Prostate gland (tissue), 2 donors: ENCODE measurements at places on chromosomes 13 and 19. TPM values are rescaled to one million over a fixed set of nuclear protein-coding genes. Genes with fewer than 3 reads are reported as not detected.

DNA sequence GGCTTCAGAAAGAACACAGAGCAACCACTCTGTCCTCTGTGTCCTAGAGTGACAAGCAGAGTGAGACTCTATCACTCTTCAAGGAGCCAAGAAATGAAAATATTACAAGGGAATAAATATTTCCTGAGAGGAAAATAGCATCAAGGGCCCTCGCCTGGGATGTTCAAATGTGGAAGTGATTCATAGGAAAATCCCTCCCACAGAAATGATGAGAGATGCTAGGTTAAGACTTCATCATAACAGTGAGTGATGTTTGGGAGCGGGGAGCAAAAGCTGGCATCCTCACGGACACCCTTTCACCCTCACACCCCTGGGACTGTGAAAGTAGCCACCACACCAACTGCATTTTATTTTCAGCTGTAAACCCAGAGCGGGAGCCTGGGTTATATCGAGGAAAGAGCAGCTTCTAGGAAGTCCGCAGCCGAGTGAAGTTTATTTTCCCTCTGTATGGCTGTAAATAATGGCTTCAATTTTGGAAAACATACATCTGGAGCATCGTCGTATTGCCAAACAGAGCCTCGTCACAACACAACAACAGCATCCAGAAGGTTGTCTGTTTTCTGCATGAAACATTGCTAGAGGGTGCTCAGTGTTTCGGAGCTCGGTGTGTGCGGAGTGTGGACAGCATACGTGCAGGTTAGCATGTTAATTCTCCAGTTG lies 54.8 kb downstream of the DLEU7 start:
- no peak for DNase-seq

GRCh38 chr19:4375164-4376027 lies 25.0 kb downstream of the SH3GL1 start:
- no peak for DNase-seq

GRCh38 chr13:27599845-27600553 lies 20.3 kb downstream of the LNX2 start:
- DNase-seq = no peak

- DNase-seq = no peak
These were observed 9.7 kb downstream of the MBNL2 start for GRCh38 chr13:97231829-97232196.

DNA sequence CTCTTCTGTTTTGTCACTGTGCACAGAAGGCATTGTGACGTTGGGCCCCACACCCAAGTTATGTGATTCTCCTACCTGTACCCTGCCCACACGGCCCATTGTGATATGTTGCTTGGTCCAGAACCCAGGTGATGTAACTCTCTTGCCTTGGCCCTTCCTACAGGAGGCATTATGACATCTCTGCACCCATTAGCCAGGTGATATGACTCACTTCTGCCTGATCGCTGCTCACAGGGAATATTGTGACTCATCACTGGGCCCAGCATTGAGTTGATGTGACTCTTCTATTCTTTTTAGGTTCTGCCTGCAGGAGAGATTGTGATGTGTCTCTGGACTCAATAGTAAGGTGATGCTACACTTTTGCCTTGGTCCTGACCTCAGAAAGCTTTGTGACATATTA lies 65.4 kb upstream of the ZNF91 start:
- no peak for DNase-seq

- no peak for DNase-seq
These were observed 7.8 kb downstream of the ANKLE1 start for GRCh38 chr19:17289489-17289888.

DNA sequence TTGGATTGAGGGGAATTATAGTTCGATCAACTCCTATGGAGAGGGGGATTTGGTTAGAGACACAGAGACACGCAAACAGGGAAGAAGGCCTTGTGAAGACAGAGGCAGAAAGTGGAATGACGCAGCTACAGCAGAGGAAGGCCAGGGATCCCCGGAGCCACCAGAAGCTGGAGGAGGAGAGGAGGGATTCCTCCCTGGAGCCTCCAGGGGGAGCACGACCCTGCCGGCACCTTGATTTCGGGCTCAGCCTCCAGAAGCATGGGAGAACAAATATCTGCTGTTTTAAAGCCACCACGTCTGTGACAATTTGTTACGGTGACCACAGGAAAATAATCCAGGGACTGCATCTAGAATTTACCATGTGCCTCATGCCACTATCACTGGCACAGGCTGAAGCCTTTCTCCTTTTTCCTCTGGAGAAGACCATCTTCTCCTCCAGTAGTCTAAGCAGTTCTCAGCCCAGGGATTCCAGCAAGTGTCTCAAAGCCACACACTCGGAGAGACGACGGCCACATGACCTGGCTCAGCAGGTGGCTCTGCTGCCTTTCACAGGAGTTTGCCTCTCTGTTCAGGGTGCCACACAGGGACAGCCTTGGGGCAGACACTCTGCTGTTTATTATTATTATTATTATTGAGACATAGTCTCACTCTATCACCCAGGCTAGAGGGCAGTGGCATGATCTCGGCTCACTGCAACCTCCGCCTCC lies 39.9 kb upstream of the CCNE1 start:
- DNase-seq = peak; percentile 22

DNA sequence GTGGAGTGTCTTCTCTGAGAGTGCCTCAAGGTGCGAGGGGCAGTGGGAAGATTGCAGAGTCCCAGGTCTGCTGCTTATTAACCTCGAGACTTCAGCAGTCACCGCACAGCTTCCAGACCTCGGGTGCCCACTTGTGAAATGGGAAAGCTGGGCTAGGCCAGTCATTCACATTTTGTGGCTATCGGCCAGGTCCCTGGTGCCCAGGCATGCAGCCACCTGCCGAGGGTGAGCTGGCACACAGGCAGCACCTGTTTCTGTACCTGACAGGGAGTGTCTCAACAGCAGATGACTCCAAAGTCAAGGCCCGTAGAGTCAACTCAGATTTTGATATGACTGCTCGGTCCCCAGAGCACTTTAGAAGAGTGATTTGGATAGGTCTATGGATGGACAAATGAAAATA lies 21.9 kb downstream of the UQCRFS1 start:
- DNase-seq = no peak

DNA sequence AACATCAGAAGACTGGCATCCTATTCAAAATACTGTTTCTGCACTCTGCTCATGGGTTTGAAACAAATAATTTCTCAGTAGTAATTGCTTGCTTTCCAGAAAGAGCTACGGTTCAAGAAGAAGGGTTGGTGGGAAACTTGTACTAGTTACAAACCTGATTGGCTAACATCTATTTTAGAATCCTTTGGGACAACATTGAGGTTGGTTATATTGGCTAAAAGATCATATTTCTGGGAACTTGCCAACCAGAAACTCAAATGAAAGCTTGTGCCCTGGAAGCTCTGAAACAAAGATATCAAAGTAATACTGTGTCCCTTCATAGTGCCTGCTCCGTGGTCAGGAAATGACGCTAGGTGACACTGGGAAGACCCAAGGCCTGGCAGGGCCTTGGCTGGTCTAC lies 141.7 kb downstream of the LACC1 start:
- no peak for DNase-seq

DNA sequence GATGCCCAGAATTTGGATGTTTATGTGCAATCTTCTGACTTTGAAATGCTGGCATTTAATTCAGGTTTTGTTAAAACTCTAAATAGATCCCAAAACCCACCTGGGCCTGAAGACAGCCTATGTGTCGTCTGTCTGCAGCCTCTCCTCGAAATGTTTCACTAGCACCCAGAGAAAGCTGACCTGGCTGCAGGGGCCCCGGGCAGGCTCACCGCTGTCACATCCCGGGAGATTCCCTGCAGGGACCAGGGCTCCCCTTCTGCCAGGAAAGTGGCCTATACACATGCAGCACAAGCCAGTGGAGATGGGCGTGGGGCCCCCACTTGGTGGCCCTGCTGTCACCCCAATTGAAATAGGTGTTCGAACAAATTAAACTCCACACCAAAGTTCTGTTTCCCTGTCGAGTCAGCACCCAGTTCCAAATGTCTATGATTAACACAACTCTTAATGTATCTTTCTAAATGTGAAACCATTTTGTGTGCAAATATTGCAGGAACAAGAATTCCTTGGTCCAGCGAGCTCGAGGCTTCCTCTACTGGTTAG lies 145.8 kb upstream of the ZNF507 start:
- DNase-seq = no peak

DNA sequence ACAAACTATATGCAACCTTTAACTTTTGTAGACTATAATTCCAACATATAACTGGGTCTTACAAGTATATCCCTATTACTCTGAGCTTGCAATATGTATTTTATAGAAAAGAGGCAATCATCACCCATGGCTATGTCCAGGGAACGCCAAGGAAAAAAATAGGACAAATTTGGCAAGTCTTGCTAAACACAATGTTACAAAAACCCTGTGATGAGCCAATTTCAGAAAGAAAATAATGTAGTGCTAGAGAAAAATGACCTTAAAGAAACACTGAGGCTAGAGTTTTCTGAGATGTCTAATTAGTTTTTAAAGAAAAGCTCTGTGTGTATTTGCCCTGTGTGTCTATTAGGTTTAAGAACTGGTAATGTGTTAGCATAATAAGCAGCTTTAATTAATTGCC lies 68.0 kb upstream of the FREM2 start:
- DNase-seq = no peak

GRCh38 chr19:43674596-43674995 lies 4.6 kb upstream of the PLAUR start:
- DNase-seq = no peak

- DNase-seq = no peak
These were observed 275.1 kb downstream of the SHISA2 start for GRCh38 chr13:25776722-25777121.

DNA sequence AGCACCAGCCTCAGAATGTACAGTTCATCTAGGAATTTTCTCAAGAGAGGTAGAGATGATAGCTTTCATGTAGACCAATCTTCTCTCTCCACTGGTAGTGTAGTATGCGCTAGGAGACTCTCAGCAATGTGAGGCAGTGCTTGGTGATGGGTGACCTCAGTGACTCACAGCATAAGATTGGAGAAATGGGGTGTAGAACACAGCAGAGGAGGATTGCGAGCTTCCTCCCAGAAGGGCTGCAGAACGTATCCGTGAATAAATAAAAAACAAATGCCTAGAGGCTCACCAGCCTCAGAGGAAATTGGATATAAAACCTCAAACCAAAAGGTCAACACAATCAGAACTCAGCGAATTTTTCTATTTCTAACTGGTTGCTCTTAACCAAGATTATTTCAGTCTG lies 182.9 kb upstream of the RXFP2 start:
- DNase-seq = no peak

GRCh38 chr19:29566496-29567054 lies 39.5 kb upstream of the POP4 start:
- no peak for DNase-seq

DNA sequence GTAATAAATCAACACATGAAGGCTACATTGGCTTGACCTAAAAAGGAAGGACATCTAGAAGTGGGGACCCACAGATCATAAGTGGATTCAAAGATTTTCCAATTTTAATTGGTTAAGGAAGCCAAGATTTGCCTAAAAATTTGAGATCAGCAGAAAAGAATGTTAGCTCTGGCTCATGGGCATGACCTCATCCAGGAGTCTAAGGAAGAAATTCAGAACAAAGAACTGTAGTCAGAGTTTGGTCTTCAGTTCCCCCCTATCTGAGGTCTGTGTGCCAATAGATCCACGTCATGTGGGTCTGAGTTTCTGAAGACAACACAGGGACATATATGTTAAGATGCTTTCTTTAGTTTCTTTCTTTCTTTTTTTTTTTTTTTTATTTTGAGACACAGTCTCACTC lies 648.8 kb upstream of the SPRY2 start:
- DNase-seq = no peak

DNA sequence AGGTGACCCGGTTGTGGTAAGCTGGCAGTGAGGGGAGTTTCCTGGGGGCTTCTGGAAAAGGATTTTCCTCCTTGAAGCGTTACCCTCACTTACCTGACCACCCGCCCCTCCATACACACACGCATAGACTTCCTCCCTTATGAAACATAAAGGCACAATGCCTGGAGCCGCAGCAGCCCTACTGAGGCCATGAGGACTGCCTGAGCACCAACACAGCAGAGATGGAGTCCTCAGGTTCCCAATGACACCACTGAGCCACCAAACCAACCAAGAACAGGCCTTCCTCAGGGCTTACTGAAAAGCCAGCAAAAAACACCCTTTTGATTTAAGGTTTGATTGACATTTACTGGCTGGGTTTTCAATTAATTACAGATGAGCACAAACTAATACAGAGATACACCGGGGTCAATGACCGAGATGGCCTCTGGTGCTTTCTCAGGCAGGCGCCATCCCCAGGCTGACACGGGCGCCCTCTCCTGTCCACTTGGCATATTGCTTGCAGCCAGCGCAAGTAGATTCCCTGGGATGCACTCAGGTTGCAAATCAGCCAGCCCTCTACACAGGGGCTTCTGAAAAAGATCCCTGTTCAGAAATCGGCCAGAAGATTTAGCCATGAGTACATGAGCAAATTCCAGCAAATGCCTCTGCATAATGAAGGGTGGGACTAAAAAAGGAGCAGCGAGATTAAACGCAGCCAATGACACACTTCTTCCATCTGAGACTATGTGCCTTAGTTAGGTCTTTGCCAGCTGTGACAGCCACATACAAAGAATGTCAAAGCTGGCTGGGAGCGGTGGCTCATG lies 14.8 kb downstream of the OPA3 start:
- peak; percentile 24 for DNase-seq

- no peak for DNase-seq
These were observed 793.9 kb upstream of the PCDH9 start for GRCh38 chr13:68023838-68024581.

GRCh38 chr13:114029866-114030625 lies 56.2 kb upstream of the C13orf46 start:
- DNase-seq = no peak

- no peak for DNase-seq
These were observed 2.0 kb downstream of the ZNF823 start for GRCh38 chr19:11736696-11737095.

- DNase-seq = no peak
These were observed 28.8 kb upstream of the MCF2L start for GRCh38 chr13:112940236-112940635.

TUBA3C gene
- total RNA-seq = 87.1 TPM

ZNF439 gene
- 16.1 TPM for total RNA-seq

SCN1B gene
- total RNA-seq = 9.7 TPM

SHANK1 gene
- 0.91 TPM for total RNA-seq

SLAIN1 gene
- total RNA-seq = 132 TPM

HOOK2 gene
- 126 TPM for total RNA-seq

LILRA1 gene
- 1.7 TPM for total RNA-seq

TMEM238 gene
- total RNA-seq = 116 TPM

IZUMO2 gene
- total RNA-seq = not detected

MED25 gene
- total RNA-seq = 173 TPM

ANKRD24 gene
- 3.6 TPM for total RNA-seq
